ENCODE measurements at places on chromosomes 3 and 15. TPM values are rescaled to one million over a fixed set of nuclear protein-coding genes. Genes with fewer than 3 reads are reported as not detected.

DNA sequence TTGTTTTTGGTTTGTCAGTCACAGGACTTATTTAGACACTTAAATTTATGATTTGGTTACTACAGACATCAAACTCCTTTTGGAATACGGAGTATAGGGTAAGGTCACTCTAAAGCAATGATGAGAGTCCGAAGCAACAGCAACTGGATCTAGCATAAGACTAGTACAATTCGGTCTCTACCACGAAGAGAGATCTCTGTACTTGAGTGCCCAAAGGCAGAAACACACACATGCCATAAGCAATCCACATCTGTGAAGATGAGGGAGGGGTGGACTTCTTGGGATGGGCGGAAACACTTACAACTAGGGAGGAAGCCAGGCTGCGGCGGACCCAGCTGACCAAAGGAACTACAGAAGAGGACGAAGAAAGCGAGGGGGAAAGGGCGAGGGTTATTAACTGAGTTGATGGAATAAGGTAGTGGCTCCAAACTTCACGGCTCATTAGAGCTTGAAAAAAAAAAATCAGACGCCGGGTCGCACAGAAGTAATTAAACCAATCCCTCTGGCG lies 595 bp downstream of the DPH6 start:
- peak; percentile 14 for DNase-seq

GRCh38 chr3:134371542-134372324 lies 2.5 kb downstream of the AMOTL2 start:
- no peak for DNase-seq

DNA sequence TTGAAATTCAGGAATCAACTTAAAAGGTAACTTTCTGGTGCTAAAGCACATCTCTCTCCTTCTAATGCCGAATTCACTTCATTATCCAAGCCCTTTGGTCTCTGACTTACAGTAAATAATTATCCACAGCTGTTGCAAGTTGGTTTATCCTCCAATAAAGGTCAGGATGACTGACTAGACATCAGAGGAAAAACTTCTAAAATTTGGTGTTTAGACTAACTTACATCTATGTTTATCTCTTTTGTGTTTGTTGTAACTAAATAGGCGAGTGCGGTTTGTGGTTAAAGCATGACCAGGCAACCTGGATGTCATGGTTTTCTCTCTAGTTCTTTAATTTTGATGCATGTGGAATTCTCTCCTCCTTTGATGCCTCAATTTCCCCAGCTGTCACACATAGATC lies 237.4 kb upstream of the LRTM1 start:
- no peak for DNase-seq

- DNase-seq: no peak
Measured at GRCh38 chr3:182220471-182220870, 508.7 kb downstream of the SOX2 start.

DNA sequence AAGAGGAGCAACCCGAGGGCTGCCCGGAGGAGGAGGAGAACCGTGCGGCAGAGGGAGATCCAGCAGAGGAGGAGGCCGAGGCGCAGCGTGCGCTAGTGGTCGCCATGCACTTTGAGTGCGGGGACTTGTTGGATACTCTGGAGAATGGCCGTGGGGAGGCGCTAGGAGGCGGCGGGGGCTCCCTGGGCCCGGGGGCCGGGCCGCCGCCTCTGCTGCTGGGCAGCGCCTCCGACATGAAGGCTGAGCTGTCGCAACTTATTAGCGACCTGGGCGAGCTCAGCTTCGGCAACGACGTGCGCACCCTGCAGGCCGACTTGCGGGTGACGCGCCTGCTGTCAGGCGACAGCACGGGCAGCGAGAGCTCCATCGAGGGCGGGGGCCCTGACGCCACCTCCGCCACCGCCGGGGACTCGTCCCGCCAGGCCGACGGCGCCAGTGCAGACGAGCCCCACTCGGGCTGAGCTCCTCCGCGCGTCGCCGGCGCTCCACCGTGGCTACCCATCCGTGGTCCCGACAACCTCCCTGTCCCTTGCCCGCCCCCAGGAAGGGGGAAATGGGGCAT lies 2.0 kb downstream of the FAM43A start:
- peak; percentile 87 for DNase-seq

DNA sequence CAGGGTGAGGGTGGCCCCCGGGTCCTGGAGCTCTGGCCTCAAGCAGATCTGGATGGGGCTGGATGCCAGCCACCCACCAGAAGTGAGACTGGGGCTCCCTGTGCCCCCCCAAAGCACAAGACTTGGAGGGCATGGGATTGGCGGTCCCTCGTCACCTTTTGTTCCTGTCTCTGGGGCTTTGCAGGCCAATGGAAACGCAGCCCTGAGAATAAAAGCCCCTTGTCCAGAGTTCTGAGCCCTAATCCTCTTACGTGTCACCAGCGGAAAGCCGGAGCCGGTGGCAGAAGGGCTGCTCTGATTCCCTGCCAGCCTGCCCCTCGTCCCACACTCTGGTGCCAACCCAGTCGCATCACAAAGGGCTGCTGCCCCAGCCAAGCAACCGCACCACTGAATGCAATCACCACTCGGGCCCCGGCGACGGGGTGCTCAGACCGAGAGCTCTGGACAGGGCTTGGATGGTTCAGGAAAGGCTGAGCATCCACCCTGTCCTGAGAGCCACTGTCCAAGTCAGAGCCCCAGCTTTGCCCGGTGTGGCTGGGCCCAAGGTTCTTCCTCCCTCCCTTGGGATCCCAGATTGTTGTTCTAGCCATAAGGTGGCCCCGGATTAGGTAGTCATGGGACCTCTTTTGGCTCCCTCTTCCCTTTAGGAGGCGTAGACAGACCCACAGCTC lies 22.8 kb upstream of the ELP6 start:
- DNase-seq: no peak

DNA sequence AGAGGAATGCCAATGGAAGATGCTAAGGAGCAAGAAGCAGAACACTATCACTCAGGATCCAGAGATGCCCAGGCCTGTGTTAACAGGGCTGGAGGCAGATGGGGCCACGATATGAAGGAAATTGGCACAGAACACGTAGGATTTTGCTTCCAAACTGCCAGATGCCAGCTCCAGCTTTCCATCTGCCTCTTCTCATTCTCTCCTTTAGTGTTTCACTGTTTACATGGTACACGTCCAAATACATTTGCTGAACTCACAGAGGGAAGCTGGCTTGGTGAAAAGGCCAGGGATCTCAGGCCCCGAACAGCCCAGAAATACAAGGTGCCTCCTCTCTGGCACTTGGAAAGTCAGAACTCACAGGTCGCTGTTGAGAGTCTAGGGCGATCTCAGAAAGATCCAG lies 187.0 kb downstream of the NTRK3 start:
- DNase-seq: no peak

- peak; percentile 30 for DNase-seq
Measured at GRCh38 chr3:58084788-58085543, 76.7 kb downstream of the FLNB start.

DNA sequence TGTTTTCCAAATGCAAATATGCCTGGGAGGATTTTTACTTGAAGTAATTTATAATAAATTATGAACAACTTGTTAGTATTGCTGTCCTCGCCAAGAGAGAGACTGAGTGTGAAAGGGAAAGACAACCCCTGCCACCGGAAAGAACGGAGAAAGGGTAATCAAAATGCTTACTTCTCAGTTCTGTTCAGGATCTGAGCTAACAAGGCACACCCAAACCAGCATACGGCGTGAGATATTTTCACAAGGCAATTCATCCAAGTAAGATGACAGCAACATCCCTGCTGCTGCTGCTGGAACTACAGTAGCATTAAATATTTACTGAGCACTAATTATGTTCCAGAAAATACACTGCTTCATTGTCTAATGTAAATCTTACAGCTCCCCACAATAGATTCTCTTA lies 96.1 kb downstream of the KBTBD8 start:
- DNase-seq: no peak

DNA sequence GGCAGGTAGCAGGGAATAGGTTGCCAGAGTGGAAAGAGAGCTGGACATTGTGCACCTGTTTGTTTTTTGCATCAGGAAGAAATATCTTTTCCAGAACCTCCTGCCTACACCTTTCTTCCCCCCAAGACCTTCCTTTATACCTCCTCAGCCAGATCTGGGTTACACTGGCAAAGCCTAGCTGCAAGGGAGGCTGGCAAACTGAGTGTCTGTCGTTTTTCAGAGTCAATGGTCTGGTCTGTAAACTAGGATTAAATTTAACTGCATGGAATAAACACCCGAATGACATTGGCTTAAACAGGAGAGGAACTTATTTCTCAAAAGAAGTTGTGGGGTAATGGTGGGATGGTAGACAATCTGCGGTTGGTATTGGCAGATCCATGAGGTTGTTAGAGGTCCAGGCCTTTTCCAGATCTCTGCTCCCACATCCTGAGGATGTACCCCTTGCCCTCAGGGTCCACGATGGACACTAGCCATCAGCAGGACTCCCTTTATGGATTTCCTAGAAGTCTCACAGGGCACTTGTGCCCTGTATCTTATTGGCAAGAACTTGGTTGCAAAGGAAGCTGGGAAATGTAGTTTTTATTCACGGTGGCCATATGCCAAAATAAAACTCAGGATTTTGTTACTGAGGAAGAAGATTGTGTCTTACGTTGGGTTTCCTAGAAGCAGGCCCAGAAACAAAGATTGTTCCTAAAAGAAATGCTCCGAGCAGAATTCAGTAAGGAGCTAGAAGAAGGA lies 3.2 kb upstream of the RARRES1 start:
- DNase-seq: no peak

GRCh38 chr3:160990446-160990845 lies 114.7 kb downstream of the B3GALNT1 start:
- no peak for DNase-seq

GRCh38 chr3:188712991-188713390 lies 458.8 kb upstream of the TPRG1 start:
- DNase-seq: no peak

- no peak for DNase-seq
Measured at GRCh38 chr3:192935441-192935840, 17.8 kb upstream of the MB21D2 start.

GRCh38 chr3:31947671-31948091 lies 33.4 kb downstream of the OSBPL10 start:
- no peak for DNase-seq

- DNase-seq: no peak
Measured at GRCh38 chr3:167066977-167067786, 312.9 kb downstream of the ZBBX start.

DNA sequence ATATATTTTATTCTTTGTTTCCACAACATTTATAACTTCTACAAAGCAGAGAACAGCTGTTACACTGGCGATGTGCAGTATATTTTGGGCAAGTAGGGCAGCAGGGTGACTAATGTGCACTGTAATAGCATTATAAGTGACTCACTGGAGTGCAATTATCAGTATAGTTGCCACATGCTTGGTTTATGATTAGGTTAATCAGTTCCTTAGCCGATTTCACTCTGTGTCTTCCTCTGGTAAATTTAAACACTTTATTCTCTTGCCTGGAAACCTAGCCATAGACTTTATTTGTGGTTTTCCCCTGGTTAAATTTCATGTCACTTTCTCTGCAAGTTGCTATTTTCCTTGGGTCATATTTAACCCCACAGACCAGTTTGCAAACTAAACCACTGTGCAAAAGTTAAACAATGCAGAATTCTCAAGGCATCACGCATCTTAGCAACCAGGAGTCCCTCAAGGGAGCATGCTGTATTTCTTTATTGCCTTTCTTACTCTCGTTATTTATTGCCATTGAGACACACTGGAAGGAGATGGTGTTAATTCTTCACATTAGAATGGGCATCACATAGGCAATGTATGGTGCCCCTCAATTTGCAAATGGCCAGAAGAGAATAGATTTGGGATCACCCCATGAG lies 690.2 kb upstream of the DPPA4 start:
- DNase-seq: no peak

- DNase-seq: no peak
Measured at GRCh38 chr3:140187656-140188221, 252.8 kb downstream of the CLSTN2 start.

DNA sequence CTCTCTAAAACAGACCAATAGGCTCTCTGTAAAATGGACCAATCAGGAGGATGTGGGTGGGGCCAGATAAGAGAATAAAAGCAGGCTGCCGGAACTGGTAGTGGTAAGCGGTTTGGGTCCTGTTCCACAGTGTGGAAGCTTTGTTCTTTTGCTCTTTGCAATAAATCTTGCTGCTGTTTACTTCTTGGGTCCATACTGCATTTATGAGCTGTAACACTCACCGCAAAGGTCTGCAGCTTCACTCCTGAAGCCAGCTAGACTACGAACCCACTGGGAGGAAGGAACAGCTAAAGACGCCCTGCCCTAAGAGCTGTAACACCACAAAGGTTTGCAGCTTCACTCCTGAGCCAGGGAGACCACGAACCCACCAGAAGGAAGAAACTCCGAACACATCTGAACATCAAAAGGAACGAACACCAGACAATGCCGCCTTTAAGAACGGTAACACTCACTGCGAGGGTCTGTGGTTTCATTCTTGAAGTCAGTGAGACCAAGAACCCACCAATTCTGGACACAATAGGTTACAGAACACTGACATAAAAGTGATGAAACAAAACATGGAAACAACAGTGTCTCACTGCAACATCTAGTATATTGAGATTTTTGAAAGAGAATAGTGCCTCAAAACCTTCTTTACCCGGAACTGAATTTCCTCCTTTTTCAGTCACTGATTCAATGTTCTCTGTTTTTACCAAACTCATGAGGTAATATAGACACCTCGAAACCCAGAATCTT lies 28.8 kb upstream of the PLSCR2 start:
- peak; percentile 78 for DNase-seq

- no peak for DNase-seq
Measured at GRCh38 chr15:70870051-70870450, 16.1 kb upstream of the LARP6 start.

- DNase-seq: no peak
Measured at GRCh38 chr3:152870027-152870426, 35.1 kb downstream of the P2RY1 start.

GRCh38 chr3:33942483-33943150 lies 144.2 kb downstream of the PDCD6IP start:
- DNase-seq: no peak

- DNase-seq: peak; percentile 34
Measured at GRCh38 chr3:106206146-106206545, 337.3 kb upstream of the CBLB start.

DNA sequence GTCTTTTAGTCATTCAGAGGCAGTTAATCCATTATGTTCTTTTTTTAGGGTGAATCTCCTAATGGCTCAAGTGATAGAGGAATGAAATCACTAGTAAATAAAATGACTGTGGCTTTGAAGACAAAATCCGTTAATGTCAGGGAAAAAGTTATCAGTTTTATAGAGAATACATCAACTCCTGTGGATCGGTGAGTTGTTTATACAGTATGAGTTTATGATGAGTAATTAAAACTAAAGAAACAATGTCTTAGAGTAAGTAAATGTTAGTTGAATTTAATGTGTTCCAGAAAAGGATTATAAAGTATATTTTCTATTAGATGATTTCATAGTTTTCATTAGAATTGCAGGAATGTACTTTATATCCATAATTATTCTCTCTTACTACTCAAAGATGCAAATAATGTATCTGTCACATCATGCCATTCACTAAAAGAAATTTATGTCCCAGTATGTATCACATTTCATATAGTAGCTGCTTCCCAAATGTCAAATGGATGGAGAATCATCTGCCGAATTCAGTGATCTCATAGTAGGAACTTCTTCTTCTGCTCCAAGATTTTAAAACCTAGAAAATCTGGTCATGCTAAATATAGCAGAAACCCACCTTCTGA lies 24.1 kb upstream of the NIT2 start:
- no peak for DNase-seq

Gene CPNE4
- not detected for total RNA-seq

Gene EPHB3
- 0.07 TPM for total RNA-seq

Gene CHRNA5
- total RNA-seq: 2.7 TPM

Gene IGSF10
- not detected for total RNA-seq

Gene CDV3
- total RNA-seq: 212 TPM

Gene PIGB
- 14.0 TPM for total RNA-seq

Gene ADGRG7
- 21.2 TPM for total RNA-seq

Gene RARB
- total RNA-seq: not detected

Gene HCN4
- total RNA-seq: not detected

Gene INKA1
- total RNA-seq: 2.8 TPM

Gene PARP14
- total RNA-seq: 53.3 TPM

Gene DOCK3
- total RNA-seq: 3.6 TPM

Gene KCNH8
- total RNA-seq: not detected
